DMS153 (cell line): ENCODE measurements at places on chromosomes 2 and 18.

- DNase-seq: peak; percentile 74
Measured at GRCh38 chr2:27735263-27735904, 36.1 kb upstream of the MRPL33 start.

DNA sequence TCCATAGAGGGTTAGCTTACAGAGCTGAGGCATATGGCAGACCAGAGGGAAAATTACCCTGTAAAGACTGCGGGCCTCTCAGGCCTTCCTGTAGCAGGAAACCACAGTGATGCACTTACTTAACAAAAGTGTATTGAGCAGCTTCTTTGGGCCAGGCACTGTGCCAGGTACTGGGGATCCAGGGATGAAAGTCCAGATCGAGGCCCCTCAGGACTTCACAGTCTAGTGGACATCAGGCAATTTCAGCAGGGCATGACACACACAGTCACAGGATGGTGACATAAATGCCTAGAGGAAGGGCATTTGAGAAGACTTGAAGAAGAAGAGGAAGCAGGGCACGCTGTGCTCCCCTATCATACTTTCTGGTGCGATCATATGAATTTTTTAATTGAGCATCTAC is 71.7 kb downstream of the MARCO start:
- DNase-seq: no peak

DNA sequence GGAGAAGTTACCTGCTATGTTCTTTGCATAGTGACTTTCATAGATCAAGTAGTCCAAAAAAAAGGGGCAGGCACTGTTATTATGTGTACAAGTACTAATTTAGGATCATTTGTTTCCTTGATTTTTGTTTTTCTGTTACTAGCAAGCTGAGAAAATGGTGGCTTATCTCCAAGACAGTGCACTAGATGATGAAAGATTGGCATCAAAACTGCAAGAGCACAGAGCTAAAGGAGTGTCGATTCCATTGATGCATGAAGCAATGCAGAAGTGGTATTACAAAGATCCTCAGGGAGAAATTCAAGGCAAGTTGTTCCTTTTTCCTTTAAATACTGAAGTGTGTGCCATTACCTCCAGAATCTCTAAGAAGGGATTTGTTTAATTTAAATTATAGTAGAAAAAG is 19.6 kb upstream of the KCNJ13 start:
- DNase-seq: no peak

- DNase-seq: no peak
Measured at GRCh38 chr2:235377176-235377575, 116.7 kb upstream of the AGAP1 start.

DNA sequence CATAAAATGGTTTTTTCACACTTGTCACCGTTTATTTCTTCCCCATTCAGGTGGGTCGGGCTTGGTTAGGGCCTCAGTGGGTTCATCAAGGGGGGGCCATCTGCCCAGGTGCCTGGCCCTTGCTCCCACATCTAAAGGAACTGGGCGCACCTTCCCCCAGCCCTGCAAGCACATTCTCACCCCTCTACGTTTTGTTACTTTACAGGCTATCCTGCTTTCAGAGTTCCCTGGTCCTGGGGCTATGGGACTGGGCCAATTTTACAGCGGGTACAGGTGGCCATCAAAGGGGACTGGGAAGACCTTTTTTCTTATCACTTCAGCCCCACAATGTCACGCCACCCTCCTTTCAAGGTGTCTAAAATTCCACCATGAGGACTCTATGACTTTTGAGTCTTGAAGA is 71.8 kb upstream of the HAAO start:
- no peak for DNase-seq

DNA sequence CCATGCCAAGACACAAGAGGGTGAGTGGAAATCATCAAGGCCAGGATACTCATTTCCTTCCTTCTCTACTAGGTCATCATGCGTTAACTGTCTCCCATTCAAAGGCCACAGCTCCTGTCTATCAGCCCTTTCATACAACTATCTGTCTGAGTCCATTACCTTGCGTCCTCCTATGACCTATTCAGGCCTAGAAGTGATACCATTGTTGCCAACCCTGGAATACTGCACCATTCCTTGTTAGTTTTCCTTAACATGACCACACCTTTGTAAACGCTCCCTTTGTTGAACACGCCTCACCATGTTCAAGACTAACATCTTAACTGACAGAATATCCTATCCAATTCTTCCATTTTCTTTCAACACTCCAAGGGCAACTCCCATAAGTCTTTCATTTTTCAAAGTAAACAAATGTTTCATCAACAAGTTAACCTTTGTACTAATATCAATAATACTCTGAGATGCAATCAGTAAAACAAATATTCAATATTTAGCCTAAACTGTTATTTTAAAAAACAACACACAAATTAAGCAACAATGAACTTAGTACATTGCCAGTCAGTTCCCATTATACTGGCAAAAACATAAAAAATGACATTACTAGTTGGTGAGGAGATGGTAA is 19.8 kb upstream of the LGALSL start:
- no peak for DNase-seq

DNA sequence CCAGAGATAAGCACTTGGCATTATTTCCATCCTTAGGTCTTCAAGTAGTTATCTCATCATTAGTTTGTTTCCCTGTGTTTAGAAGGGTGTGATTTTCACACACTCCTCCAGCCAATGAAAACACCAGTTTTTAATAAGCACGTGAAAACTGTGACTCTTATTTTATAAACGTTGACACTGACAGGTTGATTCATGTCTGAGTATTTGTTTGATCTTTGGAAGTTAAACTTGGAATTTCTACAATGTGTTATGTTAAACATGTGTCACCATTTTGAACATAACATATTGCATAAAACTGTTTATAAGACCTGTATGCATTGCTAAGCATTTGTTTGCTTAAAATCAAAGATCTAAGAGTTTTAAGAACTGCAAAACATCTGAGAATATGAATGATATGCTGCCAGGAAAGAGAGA is 27.6 kb downstream of the SLC40A1 start:
- DNase-seq: no peak

DNA sequence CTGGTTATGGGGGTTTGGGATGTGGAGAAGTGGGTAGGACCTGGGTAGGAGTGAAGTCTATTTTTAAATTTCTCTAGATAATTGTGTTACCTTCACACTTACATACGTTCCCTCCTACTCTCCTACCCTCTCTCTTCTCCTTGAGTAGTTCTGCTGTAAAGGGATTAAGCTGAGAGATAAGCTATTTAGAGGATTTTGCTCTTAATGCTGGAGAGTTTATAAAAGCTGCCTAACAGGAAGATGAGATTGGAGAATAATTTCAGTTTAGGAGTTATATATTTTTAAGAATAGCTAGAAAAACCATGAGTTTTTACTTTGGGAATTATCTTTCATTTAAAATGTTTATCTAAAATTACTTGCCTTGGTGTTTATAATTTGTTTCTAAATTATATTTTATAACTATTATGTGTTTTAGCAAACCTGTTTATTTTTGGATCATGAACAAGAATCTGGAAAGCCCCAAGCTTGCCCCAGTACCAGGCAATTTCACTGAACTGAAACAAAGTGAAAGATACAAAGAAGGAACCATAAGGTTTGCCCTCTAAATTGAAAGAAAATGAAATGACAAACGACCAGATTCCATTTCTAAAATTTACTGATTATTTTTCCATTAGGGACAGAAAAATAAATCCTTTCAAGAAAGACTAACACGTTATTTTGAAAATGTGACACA is 101.5 kb downstream of the ZNF532 start:
- DNase-seq: no peak

GRCh38 chr2:199042660-199043379 is 414.9 kb downstream of the SATB2 start:
- DNase-seq: no peak

GRCh38 chr2:27809761-27810241 is 38.3 kb downstream of the MRPL33 start:
- DNase-seq: no peak
